ENCODE measurements at places on chromosomes 2 and 18.

DNA sequence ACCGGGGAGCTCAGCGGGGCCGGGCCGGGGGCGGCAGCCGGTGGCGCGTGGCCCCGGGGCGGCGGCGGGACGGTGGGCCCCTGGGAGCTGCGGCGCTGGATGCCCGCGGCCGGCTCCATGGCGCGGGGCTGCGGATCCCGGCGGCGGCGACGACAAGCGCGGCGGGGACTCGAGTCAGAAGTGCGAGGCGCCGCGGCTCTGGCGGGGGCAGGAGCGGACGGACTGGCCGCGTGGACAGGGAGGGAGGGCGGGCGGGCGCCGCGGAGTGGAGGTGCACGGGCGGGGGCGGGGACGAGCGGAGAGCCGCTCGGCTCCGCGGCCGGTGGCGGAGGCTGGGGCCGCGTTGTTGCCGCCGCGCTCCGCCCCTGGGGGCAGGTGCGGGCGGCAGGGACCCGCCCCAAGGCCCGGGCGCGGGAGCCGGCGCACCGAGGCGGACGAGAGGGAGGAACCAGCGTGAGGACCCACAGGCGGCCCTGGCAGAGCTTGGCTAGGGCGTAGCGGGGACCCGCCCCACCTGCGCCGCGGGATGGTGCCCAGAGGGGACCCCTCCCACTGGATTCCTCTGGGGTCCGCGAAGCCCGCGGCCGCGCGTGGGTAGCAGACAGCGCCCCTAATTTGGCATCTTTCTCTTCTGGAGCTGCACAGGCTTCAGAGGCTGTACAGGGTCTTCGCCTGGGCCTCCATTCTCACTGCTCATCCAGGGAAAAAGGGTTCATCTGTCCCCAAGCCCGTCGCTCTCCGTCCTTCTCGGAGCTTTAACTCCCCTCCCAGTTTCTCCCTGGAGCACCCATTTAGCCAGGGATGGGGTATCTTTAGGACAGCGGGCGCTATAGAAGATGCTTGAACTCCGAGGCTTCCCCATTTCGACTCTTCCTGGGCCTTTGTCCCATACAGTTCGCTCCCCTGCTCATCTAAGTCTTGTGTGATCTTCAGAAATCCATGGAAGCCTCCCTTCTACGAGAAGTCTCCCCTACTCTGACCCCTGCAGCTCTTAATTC is at the start of gene TMEM163:
Gene TMEM163 (minus strand): TSS at position 184 of the 998 bp plus-strand sequence.
- DNase-seq: peak; percentile 56

DNA sequence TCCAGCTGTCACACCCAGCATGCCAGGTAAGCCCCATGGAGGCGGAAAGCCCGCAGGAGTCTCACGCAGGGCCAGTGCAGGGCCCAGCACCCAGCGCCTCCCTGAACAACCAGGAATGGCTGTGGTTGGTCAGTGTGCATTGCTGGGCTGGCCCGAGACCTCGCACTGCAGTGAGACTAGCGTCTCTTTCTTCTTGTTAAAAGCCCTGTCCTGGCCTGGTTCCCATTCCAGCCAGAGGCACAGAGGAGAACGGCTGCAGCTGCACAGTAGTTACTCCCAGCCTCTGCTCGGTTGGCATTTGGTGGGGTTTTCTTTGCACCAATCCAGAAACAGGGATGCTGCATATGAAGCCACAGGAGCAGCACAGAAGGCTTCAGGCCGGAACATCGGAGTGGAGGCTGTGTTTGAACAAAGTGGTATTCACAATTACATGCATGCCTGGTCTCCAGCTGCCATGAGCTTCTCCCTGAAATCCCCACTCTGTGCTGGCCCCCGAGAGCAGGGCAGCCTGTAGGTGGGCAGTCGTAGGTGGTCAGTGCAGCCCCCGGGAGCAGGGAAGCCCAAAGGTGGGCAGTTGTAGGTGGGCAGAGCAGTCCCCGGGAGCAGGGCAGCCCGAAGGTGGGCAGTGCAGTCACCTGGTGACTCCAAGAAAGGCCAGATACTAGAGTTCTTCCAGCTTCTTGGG is 163.7 kb upstream of the PXDN start:
- DNase-seq: no peak

- DNase-seq: no peak
Measured at GRCh38 chr2:66753660-66754059, 318.7 kb downstream of the MEIS1 start.

GRCh38 chr18:13811993-13812392 is 12.0 kb upstream of the MC5R start:
- no peak for DNase-seq

DNA sequence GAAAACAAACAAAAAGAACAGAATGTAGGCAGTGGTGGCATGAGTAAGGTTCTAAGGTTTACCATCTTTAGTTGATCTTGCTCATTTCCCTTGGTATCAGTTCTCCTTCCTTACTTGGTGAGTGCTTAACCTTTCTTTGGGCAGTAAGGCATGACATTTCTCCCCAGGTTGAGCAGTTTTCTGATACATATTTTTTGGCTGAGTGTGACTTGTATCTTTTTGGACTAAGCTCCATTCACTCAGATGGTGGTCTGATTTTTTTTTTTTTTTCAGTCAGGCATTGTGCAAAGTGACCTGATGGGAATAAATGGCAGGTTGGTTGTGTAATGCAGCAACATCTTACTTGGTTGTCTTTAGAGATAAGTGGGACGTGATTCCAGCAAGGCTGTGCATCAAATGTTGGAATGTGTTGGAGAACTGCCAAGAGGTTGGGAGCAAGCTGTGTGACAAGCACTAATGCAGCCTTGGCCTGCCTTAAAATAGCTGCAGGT is 15.1 kb downstream of the SPTBN1 start:
- no peak for DNase-seq

DNA sequence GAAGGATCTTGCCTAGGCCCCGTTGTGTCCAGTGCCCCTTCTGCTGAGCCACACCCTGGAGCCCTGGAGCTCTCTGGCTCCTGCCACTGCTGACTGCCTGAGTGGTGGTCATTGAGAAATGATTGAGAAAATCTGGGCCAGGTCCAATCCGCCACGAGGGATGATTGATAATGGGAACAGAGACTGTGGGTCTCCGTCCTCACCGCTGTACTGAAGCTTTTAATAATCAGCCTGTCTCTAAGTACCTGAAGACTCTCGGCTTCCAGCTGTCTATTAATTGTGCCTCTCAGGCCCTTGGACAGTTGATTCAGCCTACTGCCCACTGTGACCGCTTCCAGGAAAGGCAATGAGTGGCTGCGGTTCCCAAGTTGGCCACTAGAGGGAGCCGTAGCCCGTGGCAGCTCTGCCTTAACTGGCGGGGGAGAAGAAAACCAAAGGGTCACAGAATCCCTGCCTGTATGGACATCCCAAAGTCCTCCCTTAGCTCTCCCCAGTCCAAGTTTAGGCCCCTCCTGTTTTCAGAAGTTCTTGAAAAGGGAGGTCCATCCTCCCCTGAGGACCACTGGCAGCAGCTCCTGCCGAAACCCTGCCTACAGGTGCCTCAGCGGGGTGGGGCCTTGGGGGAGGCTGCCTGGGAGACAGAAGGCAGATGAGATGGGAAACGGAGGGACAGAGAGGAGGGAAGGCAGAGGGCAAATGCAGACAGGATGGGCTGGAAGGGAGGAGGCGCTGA is 213.6 kb downstream of the TNS1 start:
- peak; percentile 72 for DNase-seq

Data from activated B cell treated with CpG ODN at 0.5 μM for 24 hours (primary cell).